ENCODE measurements at places on chromosomes 12 and 14.

GRCh38 chr12:53173085-53173715 lies 7.3 kb upstream of the ZNF740 start:
- DNase-seq, result no peak

GRCh38 chr12:46209170-46209569 lies 59.7 kb downstream of the SLC38A1 start:
- DNase-seq, result no peak

- DNase-seq, result no peak
These were observed 4.6 kb downstream of the PLEKHH1 start for GRCh38 chr14:67537736-67538135.

DNA sequence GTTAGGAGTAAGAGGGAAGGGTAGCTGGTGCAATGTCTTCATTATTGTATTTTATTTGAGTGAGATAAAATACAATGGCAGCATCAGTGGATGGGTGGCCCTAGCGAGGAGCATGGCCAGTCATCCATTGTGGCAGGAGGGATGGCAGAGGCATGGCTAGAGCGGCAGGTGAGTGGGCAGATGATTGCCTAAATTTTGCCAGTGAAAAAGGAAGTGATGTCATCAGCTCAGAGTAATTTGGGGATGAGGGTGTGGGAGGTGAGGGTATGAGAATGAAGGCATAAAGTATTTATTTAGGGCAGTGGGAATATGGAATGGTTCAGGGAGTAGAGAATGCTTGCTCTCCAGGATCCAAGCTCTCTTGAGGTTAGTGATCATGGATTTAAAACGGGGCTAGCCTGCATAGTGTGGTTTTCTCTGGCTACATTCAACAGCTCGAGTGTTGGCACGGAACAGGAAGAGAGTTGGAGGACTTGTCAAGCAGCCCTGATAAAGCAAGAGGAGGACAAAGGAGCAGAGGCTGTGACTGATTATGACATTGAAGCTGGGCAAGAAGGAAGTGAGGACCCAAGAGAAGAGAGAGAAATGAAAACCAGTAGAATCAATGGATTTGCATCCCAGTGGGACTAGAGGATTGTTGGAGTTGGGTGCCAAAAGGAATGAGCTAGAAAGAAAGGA lies 18.7 kb upstream of the SERPINA6 start:
- no peak for DNase-seq

DNA sequence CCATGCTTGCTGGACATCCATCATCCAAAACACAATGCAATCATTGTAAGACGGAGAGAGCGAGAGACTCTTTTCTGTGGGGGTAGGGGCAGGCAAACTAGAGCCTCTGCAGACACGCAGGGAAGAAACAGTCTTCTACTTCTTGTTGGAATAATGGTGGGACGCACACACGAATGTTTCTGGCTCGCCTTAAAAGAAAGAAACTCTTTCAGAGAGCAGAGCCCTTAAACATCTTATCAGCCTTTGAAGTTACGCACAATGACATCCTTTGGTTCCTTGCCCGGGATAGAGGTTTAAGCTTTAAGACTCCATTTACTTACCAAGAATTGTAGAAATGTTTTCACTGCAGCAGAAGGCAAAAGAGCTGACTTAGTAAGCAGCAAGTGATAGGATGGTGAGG lies 133.8 kb upstream of the FOXN3 start:
- no peak for DNase-seq

DNA sequence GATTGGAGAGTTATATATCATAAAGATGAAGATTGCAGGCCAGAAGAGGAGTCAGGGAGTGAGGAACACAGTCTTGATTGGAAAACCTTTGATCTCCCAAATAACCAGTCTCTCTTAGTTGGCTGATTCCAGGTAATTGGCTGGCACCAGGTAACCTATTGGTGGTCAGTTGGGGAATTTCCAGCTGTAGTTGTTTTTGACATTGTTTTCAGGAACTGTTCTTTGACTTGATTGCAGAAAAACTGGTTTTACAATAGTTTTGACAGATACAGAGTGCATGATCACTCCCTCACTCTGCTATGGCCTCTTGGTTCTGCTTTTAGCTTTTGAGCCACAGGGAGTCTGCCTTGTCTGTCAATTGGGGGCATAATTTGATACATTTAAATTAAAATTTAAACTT lies 71.6 kb downstream of the ZNF641 start:
- DNase-seq, result no peak

DNA sequence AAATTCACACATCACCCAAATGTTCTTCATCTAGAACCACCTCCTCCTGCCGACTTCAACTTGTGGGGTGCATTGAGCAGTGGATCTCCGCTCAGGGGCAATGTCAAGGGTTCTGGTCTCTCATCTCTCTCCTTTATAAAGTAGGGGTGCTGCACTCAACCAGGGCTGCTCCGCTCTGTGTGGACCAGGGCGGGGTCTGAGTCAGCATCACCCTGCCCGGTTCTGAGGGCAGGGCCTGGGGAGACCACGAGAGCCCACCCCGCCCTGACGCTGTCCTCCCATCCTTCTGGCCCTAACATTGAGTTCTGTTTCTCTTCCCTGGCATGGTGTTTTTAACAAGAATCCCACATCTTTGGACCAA lies 311.6 kb upstream of the DIO3 start:
- DNase-seq, result no peak

GRCh38 chr14:36520601-36521525 lies 831 bp upstream of the NKX2-1 start:
- no peak for DNase-seq

GRCh38 chr12:94207849-94208621 lies 59.7 kb downstream of the PLXNC1 start:
- DNase-seq, result peak; percentile 31

DNA sequence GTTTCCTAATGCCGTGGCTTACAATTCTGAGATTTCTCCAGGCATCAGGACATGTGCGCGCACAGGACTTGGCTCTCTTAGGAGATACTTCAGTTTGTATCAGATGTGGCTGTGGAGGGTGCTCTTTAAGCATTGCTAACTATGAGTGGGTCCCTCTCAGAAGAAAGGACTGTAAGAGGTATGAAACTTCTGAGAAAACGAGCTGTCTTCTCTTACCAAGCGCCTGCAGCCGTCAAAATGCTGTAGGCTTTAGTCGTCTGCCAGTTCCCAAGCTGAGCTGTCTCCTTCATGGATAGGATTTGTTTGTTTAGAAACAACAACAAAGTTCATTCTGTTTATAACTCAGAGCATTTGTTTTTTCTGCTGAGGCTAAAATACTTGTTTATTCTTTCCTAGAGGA lies 16.1 kb upstream of the MANSC4 start:
- no peak for DNase-seq

DNA sequence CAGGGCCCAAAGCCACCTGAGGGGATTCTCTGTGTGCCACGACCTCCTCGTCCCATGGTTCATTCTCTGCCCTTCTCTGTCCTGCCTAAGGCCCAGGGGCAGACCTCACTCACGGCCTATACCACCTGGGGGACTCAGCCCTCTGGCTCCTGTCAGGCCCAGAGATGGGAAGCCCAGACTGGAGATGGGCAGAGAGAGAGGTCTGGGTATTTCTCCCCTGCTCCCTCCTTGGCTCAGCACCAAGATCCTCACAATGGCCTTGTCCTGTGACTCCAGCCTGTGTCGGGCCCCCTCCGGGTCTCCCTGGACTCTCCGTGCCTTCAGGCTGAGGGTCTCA lies 46.9 kb upstream of the BCL11B start:
- no peak for DNase-seq

DNA sequence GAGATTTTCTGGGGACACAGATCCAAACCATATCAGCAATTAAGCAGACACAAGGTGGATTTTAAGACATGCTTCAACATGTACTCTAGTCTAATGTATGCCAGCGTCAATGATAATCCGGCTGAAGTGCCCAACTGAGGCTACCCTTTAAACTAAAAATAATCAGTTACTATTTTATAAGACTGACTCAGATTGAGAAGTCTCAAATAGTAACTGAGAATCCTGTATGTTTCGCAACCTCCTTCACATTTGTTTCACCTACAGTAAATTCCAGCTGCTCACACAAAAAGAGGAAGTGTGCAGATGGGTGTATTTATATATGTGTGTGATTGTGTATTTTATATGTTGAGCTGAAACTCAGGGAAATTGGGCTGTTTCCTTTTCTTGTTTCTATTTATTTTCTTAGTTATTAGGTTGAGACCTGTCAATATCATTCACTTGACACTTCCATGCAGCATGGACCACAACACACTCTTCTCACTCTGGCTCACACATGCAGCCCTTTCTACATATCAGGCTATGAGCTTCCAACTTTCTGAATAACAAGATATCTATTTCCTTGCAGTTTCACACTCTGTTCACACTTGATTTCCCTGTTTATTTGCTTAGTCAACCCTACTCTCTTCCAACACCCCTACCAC lies 1224.9 kb upstream of the TMEM132C start:
- no peak for DNase-seq

DNA sequence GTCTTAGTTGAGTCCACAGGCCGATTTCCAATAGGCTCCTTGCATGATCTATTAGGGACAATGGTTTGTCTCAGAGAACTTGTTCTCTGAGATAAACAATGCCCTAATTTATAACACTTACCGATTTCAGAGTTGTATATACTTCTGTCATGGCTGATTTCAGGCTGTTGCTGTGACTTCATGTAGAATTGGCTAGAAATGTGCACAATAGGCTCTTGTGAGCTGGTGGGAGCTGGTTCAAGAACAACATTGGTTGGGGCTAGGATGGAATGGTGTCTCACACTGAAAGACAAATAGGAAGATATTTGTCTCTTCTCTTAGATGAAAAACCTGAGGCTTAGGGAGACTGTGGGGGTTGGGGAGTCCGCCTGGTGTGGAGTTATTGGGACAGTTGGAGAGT lies 6.7 kb upstream of the KRT86 start:
- no peak for DNase-seq

DNA sequence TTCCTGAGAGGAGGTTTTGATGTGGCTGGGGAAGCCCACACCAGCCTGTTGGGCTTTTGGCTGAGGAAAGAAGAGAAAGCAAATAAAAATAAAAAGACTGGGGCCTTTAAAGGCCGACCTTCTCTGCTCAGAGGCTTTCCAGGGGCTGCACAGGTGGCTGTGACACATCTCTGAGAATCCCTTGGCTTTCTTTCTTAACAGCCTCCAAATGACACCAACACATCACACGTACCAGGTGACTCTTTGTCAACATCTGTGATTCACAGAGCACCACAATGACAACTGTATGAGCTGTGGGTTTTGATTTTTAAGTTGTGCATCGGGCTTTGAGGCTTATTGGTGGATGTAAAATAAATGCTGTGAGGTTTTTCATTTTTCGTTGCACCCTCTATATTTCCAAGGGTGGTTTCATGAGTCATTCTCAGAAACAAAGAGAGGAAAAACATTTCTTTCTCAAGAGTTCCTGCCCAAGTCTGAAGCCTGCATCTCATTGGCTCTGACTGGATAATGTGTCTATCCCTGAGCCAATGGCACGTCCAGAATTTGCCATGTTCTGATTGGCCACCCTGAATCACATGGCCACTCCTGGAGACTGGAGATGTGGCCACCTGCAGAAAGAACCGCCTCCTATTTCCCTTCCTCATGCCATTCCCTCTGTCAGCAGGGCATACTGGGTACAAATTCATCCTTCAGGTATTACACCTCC lies 349.0 kb downstream of the GLT1D1 start:
- no peak for DNase-seq

GRCh38 chr12:26077915-26078702 lies 46.7 kb downstream of the BHLHE41 start:
- DNase-seq, result no peak

- DNase-seq, result no peak
These were observed 4.6 kb upstream of the HIP1R start for GRCh38 chr12:122830517-122831214.

- no peak for DNase-seq
These were observed 319.1 kb downstream of the ZFP36L1 start for GRCh38 chr14:68473794-68474193.

DNA sequence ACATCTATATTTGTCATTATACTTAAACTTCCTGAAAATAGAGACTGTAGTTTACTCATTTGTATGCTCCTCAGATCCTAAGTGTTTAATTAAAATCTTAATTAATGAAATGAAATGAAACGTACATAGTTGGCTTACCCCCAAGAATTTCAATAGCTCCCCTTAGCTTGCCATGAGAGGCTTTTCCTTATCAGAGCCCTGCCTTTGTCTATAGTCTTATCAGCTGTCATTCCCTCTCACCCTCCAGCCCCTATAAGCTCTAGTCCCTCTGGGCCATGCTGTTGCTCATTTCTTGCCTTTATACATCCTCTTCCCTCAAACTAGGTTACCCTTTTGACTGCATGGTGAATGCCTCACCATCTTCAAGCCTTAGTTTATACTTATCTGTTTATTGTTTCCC lies 1.1 kb upstream of the RTRAF start:
- no peak for DNase-seq

- DNase-seq, result no peak
These were observed 85.5 kb upstream of the SSTR1 start for GRCh38 chr14:38122241-38122640.

GRCh38 chr14:42804141-42804540 lies 1197.5 kb downstream of the LRFN5 start:
- no peak for DNase-seq

DNA sequence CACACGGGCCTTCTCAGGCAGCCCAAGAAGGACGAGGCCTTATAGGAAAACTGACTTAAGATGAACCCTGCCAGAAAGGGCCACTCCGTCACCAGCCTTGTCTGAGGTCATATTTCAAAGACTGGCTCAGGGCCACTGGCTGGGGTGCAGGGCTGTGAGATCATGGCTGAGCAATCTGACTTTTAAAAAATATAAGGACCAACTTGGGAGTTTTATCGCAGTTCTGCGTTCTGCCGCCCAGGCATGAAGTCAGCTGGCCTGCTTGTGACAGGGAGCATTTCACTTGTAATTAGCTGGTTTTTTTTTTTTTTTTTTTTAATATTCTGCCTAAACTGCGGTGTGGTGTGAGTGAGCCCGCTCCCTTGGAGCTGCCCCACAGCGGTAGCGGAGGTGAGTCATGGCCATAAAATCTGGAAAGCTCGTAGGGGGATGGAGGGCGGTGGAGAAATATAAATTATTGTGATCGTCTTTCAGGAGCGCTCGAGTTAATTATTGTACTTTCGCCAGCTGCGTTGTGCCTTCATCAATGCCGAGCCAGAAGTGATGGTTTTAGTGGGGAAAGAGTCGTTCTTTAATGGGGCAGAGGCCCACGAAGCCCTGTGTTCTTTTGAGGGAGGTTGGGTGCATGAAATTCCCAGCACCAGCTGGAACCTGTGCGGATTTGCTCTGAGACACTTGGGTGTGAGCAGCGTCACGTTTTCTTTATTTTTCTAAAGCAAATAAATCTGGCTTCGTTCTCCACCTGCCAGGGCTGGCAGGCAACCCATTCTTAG lies 231.9 kb downstream of the C12orf75 start:
- DNase-seq, result no peak

DNA sequence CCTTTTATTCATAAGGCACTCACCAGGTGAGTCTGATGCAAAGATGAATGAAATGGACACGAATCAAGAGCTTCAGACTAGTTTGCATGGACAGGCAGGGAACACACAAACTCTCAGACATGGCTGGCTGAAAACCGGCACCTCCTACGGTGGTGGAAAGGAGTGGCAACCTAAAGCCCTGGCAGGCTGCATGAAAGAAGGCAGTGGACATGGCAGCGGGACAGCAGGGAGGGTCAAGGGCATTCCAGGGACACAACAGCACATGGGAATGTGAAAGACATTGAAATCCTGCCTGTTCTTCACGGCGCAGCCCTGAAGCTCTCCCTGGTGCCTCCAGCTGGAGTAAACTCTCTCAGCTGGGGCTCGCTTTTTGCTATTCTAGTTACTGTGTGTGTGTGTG lies 16.6 kb upstream of the LRTM2 start:
- no peak for DNase-seq

GRCh38 chr12:42639556-42639955 lies 50.0 kb upstream of the PRICKLE1 start:
- no peak for DNase-seq

- no peak for DNase-seq
These were observed 117.3 kb downstream of the LLPH start for GRCh38 chr12:66013224-66013623.

GRCh38 chr12:118332511-118332910 lies 40.2 kb downstream of the TAOK3 start:
- no peak for DNase-seq
